ENCODE measurements at places on chromosomes 1 and 21.

DNA sequence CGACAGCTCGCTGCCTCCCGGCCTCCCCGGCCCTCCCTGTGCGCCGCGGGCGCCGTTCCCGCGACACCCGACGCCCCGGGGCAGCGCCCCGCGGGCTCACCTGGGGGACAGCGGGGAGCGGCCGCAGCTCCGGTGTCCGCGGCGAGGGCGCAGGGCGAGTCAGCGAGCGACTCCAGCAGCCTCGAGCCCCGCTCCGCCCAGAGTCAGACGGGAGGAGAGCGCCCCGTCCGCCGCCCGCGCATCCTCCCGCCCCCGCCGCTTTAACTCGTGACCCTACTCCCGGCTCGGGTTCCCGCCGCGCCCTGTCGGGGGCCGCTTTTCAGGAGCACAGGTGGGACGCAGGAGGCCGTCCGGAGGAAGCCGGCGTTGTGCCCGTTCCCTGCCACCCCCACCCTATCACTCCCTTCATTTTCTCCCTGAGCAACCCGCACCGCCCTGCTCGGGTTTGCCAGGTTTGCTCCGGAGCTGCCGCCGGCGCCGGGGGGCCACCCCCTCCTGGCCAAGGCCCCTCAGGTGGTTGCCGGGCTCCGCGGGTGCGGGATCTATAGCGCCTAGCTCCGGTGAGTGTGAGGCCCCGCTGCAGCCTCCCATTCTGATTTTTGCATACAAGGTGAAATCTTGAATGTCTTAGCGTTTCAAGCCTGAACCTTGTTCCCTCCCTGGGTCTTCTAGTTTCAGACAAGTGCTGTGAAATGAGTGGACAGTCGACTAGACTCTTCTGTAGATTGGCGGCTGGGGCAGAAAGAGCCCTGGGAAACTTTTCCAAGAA is at the start of gene MCOLN3:
Gene MCOLN3, minus strand, starts transcription at position 205 of the 769 bp plus-strand sequence. CDS start 3,140 bp downstream, outside the sequence.
- DNase-seq, result peak; percentile 58

- DNase-seq, result no peak
These were observed 240.2 kb upstream of the LYPLAL1 start for GRCh38 chr1:218933513-218933912.

GRCh38 chr1:181551249-181551648 is 67.9 kb downstream of the CACNA1E start:
- DNase-seq, result no peak

DNA sequence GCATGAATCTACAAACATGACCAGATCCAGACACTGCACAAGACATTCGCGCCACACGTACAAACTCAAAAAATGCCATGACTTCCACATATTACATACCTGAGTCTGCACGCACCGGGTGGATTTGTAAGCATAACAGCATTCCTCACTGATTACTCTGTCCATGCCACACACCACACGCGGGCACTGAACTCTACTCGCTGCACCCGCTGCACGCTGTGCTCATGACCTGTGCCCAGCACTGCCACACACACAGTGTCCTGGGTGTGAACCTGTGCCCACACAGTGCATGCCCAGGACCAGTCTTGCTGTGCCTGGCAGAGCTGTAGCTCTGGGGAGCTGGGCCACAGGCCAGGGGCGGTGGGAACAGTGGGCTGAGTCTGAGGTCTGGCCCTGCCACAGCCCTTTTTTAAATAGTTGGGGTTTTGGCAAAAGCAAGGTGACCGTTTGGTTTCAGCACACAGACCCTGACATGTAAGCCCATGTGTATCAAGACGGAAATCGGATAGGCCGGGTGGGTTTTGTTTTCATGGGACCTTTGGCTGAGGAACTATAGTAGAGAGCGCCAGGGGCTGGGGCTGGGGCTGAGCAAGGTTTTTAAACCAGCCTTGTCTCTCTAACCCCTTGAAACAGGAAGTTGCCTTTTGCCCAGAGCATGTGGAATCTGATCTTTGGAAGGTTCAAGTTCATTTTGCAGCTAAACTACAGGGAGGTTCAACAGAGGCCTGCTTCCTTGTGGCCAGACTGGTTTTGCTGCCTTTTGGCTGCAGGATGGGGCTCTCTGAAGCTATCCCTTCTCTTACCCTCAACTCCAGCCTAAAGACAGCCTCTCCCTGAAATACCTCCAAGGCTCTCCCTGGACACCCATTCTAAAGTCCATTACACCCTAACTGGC is 12.3 kb upstream of the GOLT1A start:
- DNase-seq, result no peak

- DNase-seq, result no peak
These were observed 111.0 kb downstream of the ACTL8 start for GRCh38 chr1:17865912-17866739.

- no peak for DNase-seq
These were observed 87.9 kb upstream of the SERTAD4 start for GRCh38 chr1:210144736-210145135.

DNA sequence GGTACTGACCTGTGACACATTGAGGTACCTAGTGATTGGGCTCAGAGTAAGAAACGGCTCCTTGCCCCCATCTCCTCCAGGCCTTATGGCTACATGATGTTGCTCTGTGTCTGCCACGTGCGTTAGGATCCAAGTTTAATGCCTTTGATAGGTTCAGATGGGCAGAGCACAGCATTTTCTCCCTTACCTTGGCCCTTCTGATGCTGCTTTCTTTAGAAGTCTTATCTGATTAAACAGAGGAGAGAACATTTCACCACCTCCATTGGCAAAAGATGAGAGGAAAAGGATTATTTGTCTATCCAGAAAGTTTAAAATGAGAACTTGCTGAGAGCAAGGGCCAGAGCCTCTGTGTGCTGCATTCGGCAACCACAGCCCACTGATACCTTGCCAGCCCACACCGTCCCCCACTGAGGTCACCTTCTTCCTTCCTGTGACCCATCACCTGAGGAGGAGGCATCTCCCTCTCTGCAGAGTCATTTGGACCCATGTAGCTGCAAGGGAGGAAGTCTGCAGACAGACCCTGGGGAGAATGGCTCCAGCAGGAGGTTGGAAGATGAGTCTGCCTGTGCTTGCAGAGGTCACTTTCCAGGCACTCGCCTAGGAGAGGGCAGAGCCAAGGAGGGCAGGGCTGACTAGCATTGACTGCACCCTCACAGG is 16.7 kb downstream of the SHISA4 start:
- DNase-seq, result no peak

DNA sequence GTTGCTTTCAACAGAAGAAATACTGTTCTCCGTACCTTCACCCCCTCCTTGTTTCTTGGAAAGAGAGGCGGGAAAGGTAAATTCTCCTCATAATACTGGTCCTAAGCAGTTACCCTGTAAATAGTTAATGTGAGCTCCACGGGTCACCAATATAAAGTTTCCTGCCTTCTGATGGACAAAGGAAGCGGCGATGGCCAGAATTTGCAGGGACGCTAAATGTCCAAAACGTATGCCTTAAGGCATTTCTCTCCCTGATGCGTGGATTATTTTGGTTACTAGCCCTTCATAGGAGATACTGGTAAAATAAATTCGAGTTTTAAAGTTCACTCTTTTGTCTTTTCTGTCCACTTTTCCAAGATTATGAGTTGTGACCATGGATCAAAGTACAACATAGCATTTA is 898 bp upstream of the PTGS2 start:
- no peak for DNase-seq

- DNase-seq, result no peak
These were observed 891.5 kb upstream of the ADGRL2 start for GRCh38 chr1:80909172-80909784.

DNA sequence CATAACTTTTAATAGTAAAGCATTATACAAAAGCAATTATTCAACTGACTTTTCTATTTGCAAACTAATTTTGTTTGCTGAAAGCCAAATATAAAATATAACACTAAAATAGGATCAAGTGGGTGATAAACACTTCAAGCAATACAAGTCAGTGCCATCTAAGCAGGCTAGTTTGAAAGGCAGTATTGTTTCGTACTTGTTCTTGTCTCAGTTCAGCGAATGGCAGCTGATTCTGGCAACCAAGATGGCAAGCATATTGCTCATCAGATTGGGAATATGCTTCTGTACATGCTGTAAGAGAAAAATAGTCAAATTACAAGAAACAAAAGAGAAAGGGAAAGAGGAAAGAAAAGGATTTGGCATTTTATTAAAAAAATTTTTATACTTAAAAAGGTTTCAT is 7.5 kb downstream of the TMEM59 start:
- no peak for DNase-seq

DNA sequence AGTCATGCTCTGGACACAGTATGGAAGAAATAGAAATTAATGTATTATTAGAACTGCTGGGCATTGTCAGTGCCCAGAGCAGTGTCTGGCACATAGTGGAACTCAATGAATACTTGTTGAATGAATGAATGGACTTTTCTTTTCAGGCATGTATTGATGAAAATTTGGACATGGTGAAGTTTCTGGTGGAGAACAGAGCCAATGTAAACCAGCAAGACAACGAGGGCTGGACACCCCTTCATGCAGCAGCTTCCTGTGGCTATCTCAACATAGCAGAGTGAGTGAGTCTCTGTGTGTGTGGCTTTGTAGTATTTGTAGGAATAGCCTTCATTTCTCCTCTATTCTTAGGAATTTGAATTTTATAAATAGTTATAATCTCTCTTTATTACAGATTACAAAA is 68.1 kb downstream of the PPP1R12B start:
- DNase-seq, result no peak

DNA sequence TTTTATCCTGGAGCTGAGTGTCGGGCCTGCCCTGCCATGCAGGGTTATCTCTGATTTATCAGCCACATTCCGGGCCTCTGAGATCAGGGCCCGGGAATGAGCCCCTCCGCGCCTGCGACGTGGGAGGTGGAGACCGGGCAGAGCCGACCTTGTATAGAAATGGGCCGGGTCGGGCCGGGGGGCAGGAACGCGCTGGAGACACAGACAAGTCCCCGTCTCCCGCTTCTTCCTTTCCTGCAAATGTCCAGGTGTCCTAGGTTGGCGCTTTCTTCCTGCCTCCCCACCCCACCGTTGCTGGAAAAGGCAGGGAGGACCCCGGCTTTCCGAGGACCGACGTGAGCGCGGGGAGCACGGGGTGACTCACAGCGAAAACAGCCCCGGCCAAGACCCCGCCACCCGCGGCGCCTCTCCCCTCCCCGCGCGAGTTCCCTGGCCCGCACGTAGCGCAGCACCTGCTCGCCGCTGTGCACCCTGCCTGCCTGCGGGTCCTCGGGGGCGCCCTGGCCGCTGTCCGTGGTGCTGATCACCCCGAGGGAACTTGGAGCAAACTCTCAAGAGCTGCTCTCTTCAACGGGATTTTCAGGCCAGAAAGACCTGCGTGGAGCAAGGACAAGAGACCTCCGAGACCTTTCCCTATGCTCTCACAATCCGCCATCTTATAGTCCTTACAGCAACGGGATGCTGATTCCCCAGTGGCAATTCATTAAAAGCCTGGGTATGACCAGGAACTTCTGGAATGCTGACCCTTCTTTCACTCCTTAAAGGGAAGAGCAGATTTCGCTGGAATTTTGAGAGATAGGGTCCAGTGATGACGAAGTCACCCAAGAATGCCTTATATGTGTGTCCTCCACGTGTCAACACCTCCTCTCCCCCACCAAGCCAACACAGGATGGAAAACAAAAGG is 475 bp upstream of the NPPB start:
- peak; percentile 89 for DNase-seq

GRCh38 chr1:43108080-43108479 is 64.0 kb downstream of the EBNA1BP2 start:
- no peak for DNase-seq

GRCh38 chr1:218765753-218766152 is 407.9 kb upstream of the LYPLAL1 start:
- DNase-seq, result no peak

DNA sequence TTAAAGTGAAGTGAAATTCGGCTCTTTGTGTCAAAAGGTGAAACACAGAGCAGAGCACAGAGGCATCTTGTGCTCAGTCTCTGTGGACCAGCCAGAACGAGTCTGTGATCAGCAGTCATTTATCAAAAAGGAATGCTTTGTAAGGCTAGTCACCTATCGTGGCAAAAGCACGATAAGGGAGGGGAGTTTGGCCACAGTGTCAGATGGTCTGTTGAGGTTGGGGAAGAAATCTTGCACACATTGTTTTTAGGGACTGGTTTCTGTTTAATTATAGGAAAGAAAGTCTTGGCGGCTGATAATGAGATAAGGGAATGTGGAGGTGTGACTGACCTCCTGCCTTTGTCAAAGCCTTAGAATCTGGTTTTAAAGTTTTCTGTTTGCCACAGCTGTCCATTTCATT is 58.2 kb upstream of the KIAA1614 start:
- no peak for DNase-seq

GRCh38 chr1:114196992-114197907 is 43.6 kb upstream of the SYT6 start:
- DNase-seq, result no peak

GRCh38 chr1:225426395-225427234 is 1.2 kb downstream of the LBR start:
- DNase-seq, result no peak
